ENCODE measurements at places on chromosomes 2 and 18. TPM values are rescaled to one million over a fixed set of nuclear protein-coding genes. Genes with fewer than 3 reads are reported as not detected.

ALLC gene
- total RNA-seq = not detected

DSG1 gene
- total RNA-seq = not detected

ASPRV1 gene
- total RNA-seq = 0.54 TPM

BOK gene
- total RNA-seq = 24.3 TPM

GKN2 gene
- total RNA-seq = not detected

PTGR3 gene
- 10.7 TPM for total RNA-seq

MRO gene
- 0.43 TPM for total RNA-seq

ELOA2 gene
- total RNA-seq = not detected

TMEM178A gene
- 1.7 TPM for total RNA-seq

MYO7B gene
- total RNA-seq = 0.13 TPM

ZC3H6 gene
- 8.6 TPM for total RNA-seq

HOXD10 gene
- 0.78 TPM for total RNA-seq

NT5DC4 gene
- total RNA-seq = not detected

CLEC4F gene
- not detected for total RNA-seq

ZC3H15 gene
- total RNA-seq = 62.2 TPM

POTEI gene
- not detected for total RNA-seq

POTEF gene
- not detected for total RNA-seq

CHCHD5 gene
- total RNA-seq = 10.3 TPM

TUBB8B gene
- total RNA-seq = not detected

RTP5 gene
- total RNA-seq = not detected

LBH gene
- total RNA-seq = 379 TPM

ASAP2 gene
- 69.8 TPM for total RNA-seq

NMUR1 gene
- total RNA-seq = 0.26 TPM

SPR gene
- total RNA-seq = 22.7 TPM

XIRP2 gene
- not detected for total RNA-seq

SCYGR6 gene
- total RNA-seq = not detected

ACOXL gene
- not detected for total RNA-seq

PSMD1 gene
- total RNA-seq = 130 TPM

CNRIP1 gene
- 70.9 TPM for total RNA-seq

SCYGR4 gene
- 0.11 TPM for total RNA-seq

MOGAT1 gene
- total RNA-seq = not detected

NETO1 gene
- not detected for total RNA-seq

CCBE1 gene
- total RNA-seq = 49.1 TPM

AOX1 gene
- 90.5 TPM for total RNA-seq

TOGARAM2 gene
- under 0.01 TPM for total RNA-seq

GMCL1 gene
- 11.5 TPM for total RNA-seq

LIPG gene
- 0.32 TPM for total RNA-seq

MREG gene
- 6.0 TPM for total RNA-seq

RAMP1 gene
- 6.8 TPM for total RNA-seq

Measured in articular chondrocyte of knee joint (primary cell).